Lung microvascular endothelial cell (primary cell): ENCODE measurements at places on chromosomes 5 and 9.

DNA sequence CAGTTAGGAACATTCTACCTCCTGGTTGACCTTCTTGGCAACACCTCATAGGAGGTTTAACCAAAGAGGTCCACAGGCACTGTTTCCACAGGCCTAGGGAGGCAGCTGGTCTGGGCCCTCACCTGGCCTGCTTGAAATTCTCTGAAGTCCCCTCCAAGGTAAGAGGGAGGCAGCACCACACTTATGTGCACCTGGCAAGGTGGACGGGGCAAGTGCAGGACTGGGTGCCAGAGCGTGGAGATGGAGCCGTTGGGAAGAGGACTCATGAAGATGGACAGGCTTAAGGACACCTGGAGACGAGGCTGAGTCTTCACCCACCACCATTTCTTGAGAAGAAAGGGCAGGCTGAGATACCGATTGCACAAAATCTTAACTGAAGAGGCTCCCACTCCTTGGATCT lies 6.6 kb upstream of the BARHL1 start:
- no peak for DNase-seq

GRCh38 chr5:110250355-110250754 lies 476.1 kb downstream of the TMEM232 start:
- DNase-seq, result no peak

GRCh38 chr5:34803974-34804732 lies 34.8 kb upstream of the TTC23L start:
- DNase-seq, result no peak

DNA sequence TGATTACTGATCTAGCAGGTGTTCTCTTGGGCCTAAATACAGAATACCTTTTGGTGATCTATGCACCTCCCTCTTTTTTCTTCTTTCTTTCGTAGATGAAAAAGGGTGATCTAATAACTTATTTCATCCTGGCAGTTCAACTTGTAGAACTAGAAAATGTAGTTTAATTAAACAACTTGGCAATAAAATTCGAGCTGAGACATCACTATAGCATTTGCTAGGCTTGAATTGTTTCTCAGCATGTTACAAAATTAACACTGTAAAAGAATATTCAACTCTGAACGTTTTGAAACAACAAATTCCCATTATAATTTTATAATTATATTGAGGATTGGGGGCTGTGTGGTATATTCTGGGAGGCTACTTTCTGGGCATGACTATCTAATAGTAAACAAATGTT lies 19.5 kb downstream of the SMIM15 start:
- DNase-seq, result no peak

- DNase-seq, result no peak
Observed at GRCh38 chr9:126953041-126953809, 38.6 kb downstream of the RALGPS1 start.

DNA sequence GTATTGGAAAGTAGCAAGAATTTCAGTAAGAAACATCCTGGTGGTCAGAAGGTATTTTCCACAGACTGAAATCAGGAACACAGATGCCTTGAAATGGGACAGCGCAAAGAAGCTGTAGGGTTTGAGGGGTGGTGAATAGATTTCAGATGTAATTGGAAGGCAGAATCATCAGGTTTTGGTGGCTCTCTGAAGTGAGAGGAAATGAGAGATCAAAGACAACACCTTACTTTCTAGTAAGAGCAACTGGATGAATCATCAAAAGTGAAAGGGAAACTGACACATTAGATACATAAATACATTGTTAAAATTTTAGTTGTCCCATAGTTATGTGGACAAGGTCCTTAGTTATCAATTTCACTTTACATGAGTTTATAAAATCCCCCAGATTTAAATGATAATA lies 188.2 kb upstream of the SLC27A6 start:
- DNase-seq, result peak; percentile 36

DNA sequence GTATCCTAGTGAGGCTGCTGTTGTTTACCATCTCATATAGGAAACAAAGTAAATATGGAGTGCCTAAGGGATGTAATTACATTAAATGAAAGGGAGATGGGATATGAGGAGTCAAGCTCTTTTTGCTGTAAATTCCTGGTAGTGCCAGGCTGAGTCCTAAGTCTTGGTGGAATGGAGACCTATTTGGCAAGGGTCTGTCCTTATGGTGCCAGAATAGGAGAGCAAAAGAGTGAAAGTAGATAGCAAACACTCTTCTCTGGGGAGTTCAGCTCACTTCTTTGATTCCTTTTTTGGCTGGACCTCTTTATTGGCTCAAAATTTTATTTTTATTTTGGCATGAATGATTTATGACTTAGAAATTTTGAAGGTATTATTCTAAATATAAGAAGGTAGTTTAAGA lies 380.8 kb downstream of the TMEM232 start:
- no peak for DNase-seq

DNA sequence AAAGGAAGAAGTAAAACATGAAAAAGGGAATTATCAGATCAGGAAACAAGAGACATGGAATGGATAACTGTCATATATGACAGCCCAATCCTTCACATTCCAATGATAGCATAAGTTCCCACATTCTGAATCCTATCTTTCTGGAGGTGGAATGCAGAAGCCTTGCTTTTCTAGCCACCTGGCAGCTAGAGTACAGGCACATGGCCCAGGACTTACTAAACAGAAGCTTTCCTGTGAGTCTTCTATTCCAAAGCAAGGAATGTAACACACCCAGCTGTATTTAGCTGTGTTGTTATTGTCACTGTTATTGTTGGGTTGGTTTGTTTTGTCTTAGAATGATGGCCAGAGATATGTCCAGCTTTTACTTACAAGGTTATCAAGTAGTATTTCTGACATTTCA lies 780.5 kb upstream of the ZNF608 start:
- no peak for DNase-seq

DNA sequence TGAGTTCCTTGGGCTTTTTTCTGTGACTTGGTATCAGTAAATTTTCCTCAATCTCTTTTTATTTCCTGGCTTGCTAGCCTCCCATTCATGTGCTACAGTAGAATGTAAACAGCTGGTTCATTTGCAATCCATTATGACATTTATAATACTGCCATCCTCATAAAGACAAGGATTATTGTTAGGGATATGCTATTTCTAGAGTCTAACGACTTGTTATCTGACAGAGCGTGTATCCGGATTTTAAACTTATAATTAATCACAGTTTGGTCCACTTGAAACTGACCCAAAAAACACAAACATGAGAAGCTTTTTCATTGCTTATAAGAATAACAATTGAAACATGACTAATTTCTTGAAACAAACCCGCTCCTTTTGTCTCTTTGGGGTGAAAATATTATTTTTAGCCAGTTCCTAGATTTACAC lies 585.8 kb downstream of the TLE4 start:
- DNase-seq, result no peak

DNA sequence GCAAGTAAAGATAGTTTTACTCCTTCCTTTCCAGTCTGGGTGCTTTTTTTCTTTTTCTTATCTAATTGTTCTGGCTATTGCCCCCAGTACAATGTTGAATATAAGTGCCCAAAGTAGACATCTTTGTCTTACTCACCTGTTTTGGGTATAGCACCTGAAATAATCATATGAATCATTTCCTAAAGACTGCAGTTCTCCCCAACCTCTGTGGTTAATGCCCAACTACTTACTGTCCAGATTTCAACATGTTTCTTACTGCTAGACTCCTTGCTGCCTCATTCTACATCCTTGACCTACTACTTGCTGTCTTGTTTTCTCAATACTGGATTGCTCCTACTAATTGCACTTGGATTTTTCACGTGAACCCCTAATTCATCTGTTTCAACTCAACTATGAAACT lies 8.8 kb upstream of the HSDL2 start:
- DNase-seq, result no peak

DNA sequence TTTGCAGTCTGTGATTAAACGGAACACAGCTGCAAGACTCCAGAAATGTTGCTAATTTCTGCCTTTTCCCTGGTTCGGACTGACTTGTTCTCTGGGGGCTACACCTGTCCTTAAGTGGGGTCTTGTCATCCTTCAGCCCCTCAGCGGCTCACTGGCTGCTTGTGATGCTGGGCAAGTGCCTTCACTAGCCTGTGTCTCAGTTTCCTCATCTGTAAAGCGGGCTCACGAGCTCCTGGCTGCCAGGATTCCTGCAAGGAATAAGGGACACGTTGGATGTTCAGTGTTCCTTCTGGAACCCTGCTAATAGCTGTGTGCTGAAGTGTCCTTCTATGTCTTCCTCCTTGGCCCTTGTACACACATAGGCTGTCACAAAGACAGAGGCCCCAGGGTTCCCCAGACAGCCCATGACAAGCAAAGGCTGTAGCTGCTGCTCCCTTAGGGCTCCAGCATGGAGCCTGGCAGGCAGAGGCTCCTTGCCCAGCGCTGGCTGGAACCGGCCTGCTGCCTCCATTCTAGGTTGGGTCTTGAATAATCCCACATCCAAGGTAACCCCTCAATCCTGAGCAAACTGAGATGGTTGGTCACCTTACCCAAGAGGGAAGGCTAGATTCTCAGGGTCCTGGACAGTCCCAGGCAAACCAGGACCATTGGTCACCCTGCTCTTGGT lies 116.1 kb downstream of the GAPVD1 start:
- no peak for DNase-seq

DNA sequence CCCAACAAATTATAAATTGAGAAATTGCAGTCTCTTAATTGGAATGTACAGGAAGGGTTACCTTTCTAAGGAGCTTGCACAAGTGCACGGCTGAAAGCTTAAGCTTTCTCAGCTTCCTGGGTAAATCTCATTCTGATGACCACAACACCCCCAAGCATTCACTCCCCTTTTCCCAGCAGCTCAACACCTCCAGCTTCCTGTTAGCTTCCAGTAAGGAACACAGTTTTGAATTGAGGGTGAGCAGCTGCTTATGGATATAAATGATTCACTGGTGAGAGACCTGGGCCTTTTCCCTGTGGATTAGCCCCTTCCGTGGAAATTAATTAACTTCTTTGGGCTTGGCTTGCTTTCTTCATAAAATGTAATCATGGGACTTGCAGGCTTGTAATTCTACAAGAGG lies 101.2 kb downstream of the SLC28A3 start:
- DNase-seq, result peak; percentile 3

GRCh38 chr5:169300468-169301385 lies at the start of gene SLIT3:
Gene SLIT3 (minus strand): TSS chr5:169301139. CDS start chr5:169300709, 430 bp downstream.
- DNase-seq, result peak; percentile 16

DNA sequence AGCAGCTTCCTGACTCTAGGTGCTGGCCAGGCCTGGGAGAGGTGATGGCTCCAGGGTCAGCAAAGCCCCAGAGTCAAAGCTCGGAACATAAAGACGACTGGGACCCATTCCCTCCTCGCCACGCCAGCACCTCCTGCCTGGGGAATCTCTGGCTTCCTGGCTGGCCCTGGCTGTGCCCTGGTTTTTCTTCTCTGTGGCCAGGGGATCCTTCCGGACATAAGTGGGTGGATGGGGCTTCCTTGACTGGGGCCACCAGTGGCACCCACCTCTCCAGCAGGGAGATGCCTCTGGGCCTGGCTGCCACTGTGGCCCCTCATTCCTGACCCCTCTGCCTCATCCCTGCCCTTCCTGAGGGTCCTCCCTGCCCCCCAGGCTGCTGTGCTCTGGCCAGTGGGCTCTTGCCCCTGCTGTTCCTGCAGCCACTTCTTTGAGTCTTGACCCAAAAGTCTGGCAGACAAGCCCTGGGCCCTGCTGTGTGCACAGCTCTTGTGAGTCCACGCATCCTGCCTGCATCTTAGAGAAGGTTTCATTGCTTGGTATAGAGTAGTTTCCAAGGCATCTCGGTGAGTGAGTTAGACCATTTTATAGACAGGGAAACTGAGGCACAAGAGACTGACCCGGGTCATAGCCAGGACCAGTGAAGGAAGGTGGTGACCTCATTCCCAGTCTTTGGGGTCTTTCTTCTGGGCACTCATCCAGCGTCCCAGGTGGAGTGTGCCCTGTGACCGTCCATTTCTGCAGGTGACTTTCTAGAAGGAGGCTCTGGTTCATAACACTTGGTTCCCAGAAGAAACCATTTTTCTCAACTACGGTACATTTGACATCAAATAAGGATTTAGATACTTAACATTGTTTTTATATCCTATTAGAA lies 17.3 kb upstream of the LPCAT1 start:
- DNase-seq, result no peak

DNA sequence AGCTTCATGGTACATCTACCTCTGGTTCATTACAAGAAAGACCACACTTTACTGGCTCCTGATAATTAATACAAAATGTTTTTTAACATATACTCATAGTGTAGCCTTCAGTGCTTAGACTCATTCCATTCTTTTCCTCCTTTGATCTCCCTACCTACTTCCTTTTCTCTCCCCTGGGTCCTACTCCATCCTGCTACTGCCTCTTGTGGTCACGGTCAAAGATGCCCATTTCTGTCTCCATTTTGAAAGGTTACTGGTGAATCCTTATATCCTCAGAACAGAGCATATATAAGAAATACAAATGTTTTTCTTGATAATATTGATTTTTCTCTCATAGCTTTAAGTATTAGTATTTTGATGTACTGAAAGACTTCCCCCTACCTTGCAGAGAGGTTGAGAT lies 375.9 kb downstream of the ARRDC3 start:
- no peak for DNase-seq

GRCh38 chr5:159737263-159737662 lies 179.0 kb upstream of the ADRA1B start:
- DNase-seq, result no peak

- DNase-seq, result no peak
Observed at GRCh38 chr5:174832811-174833210, 108.4 kb downstream of the MSX2 start.

GRCh38 chr5:1107167-1108022 lies 4.5 kb downstream of the SLC12A7 start:
- no peak for DNase-seq

DNA sequence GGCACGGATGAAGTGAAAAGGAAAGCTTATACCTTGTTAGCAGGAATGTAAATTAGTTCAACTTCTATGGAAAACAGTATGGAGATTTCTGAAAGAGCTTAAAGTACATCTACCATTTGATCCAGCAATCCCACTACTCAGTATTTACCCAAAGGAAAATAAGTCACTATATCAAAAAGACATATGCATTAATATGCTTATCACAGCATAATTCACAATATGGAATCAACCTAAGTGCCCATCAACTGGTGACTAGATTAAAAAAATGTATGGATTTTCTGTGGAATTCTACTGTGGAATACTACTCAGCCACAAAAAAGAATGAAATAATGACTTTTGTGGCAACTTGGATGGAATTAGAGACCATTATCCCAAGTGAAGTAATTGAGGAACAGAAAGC lies 279.6 kb downstream of the GABRB2 start:
- DNase-seq, result no peak

DNA sequence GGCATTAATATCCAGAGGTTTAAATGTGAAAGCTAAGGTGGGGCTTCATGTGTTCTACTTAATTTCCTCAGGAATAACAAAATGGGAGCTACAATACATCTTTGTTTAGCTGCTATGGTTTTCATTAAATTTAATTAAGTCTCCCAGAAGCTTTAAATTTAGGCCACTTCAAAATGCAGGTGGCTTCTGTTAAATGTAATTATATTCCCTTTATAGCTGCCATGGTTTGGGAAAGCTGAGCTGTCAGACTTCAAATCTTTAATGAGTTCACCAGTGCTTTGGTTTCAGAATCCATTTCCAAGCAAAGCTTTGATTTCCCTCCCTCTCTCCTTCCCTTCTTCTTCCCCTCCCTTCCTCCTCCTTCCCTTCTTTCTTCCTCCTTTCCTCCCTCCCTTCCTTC lies 58.4 kb upstream of the FAM170A start:
- DNase-seq, result no peak
